ENCODE measurements at places on chromosomes 7 and 10.

DNA sequence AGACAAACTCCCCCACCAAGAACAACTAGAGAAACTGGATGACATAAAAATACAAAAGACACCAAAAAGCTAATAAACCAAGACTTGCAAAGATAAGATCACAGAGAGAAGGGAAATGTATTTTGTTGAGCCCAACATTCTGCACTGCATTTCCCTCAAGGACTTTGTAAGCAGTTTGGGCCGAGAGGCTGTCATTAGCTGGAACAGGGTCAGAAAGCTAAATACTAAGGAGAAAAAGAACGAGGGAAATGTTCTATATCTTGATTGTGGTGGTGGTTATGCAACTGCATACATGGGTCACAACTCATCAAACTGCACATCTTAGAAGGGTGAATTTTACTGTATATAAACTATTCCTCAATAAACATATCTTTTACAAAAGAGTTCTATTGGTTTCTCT is 315.0 kb downstream of the IPMK start:
- peak; percentile 45 for DNase-seq

GRCh38 chr7:786472-787255 is 45.6 kb upstream of the SUN1 start:
- peak; percentile 60 for DNase-seq

DNA sequence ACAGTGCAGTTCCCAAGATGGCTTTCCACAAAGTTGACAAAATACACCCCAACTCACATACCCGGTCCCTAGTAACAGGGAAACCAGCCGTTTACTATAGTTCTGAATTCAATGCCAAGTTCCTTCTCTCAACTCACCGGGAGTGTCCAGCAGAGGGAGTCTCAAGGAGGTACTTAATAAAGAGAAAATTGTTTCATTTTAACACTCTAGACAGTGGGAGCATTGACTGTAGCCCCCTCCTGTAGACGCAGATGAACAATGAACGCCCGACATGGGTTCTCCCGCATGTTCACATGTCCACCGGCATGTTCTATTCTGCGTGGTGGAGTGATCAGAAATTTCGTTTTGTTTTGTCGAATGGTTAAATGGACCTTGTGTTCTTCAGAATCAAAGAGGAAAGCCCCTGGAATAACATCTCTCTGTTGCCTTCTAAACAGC is 1.9 kb downstream of the HIPK2 start:
- peak; percentile 91 for DNase-seq

- peak; percentile 39 for DNase-seq
Observed at GRCh38 chr7:81583882-81584533, 185.8 kb downstream of the HGF start.

DNA sequence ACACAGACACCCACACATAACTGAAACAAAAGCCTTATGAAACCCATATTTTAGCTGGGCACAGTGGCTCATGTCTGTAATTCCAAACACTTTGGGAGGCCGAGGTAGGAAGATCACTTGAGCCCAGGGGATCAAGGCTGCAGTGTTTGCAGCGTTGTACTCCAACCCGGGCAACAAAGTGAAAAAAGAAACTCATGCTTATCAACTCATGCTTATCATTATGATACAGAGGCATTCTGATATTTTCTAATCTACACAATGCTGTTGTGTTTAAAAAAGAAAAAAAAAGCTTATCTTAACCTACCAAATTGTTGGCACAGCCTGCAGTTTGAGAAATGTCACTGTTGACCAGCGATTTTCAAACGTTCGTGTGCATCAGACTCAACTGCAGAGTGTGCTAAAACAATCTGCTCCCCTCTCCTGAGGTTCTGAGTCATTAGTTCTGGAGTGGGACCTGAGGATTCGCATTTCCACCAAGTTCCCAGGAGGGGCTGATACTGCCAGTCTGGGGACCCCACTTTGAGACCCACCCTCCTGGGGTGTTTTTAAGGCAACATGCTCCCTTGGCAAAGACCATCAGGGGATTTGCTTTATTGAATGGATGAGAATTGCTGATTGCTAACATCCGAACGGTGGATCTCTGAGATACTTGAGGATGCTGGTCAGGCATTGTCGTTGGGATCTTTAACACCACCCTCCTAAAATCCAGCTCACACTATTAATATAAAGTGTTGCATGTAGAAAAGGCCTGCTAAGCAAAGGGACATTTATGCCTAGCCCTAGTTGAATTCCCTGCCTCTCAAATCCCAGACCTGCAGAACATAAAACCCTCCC is 16.2 kb downstream of the CHST3 start:
- peak; percentile 45 for DNase-seq

GRCh38 chr10:113127261-113127900 is 177.3 kb downstream of the TCF7L2 start:
- DNase-seq, result peak; percentile 45

DNA sequence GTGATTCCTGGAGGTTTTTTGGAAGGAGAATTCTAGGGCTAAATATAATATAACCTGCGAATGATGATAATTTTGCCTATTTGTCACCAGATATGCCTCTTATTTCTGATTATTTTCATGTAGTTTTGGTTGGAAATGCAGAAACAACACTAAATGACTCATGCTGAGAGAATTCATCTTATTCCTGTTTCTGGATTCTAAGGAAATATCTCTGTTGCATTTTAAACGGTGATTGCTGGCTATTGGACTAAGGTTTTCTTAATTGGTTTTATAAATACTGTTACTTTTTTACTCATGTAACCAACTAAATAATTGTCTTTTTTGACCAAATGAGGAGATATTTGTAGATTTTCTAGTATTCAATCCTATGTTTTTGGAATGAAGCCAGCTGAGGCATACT is 204.9 kb upstream of the NPSR1 start:
- peak; percentile 8 for DNase-seq

GRCh38 chr10:13386021-13386420 is 37.9 kb upstream of the SEPHS1 start:
- no peak for DNase-seq

- DNase-seq, result no peak
Observed at GRCh38 chr7:134739362-134739761, 40.1 kb upstream of the CALD1 start.

DNA sequence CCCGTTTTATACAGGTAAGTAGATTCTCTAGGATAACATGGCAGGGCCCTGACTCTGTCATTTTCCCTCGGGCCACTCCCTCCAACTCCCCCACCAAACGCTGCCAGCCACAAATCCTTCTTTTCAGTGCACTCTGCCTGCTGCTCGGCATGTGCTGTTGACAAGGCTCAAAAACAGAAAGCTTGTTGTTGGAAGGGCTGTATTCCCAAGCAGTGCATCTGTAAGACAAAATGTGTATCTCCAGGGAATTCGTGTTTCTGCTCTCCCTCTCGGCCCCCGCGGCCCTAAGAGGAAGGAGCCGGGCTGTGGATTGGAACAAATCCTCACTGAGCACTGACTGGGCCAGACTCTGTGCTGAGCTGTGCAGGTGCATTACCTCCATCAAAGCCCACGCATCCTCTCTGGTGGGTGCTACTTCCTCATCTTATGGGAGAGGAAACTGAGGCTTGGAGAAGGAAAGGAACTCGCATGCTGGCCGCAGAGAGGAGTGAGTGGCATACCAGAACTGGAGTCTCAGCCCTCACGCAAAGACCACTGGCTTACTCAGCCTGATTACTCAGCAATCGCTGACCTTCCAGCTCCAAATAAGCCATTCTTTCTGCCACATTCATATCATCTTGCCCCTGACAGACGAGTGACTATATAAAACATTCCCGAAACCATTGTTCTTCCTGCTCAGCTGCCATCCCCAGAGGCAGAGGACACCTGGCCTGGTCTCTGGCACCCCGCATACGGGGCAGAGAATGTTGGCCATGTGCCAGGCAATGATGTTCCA is 33.5 kb upstream of the ENO4 start:
- peak; percentile 63 for DNase-seq

DNA sequence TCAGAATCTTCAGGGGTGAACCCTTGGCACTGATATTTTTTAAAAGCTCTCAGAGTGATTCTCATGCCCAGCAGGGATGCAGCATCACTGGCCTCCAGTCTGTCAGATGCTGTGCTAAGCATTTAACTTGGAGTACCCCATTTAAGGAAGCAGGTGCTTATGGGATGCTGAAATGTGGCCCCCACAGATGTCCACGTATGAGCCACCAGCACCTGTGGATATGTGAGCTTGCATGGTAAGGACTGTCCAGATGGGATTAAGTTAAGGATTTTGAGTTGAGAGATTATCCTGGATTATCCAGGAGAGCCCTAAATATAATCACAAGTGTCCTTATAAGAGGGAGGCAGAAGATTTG is 17.7 kb downstream of the CHST3 start:
- DNase-seq, result no peak

Data from fibroblast of mammary gland (primary cell).